Fibroblast of the aortic adventitia (primary cell): ENCODE measurements at places on chromosomes 5 and 9. TPM values are rescaled to one million over a fixed set of nuclear protein-coding genes. Genes with fewer than 3 reads are reported as not detected.

KCNV2 gene
- total RNA-seq = not detected in 2 replicates

ABO gene
- total RNA-seq = not detected in 2 replicates

RBM27 gene
- total RNA-seq = 6.6 and 28.5 TPM in 2 replicates

IRGM gene
- total RNA-seq = 0.09 TPM in 1 of 2 replicates, not detected in the other

TNFSF8 gene
- not detected in 2 replicates for total RNA-seq

FAXDC2 gene
- total RNA-seq = 9.8 and 17.4 TPM in 2 replicates

PPP3R2 gene
- total RNA-seq = not detected in 2 replicates

ST8SIA4 gene
- total RNA-seq = 0.25 and 0.54 TPM in 2 replicates

LMX1B gene
- total RNA-seq = not detected in 2 replicates

CTSV gene
- 0.18 TPM in 1 of 2 replicates, not detected in the other for total RNA-seq

FAM163B gene
- not detected in 2 replicates for total RNA-seq

OTP gene
- not detected in 2 replicates for total RNA-seq

PTGS1 gene
- 6.3 and 173 TPM in 2 replicates for total RNA-seq

PRELID2 gene
- total RNA-seq = 12.3 and 35.4 TPM in 2 replicates

SH3PXD2B gene
- total RNA-seq = 25.3 and 46.7 TPM in 2 replicates

GFI1B gene
- total RNA-seq = not detected in 2 replicates

IL13 gene
- not detected in 2 replicates for total RNA-seq

AMBP gene
- total RNA-seq = 0.27 TPM in 1 of 2 replicates, not detected in the other

GPX8 gene
- total RNA-seq = 79.7 and 244 TPM in 2 replicates

FAM153A gene
- total RNA-seq = not detected in 2 replicates

SAPCD2 gene
- total RNA-seq = 0.41 and 1.5 TPM in 2 replicates

RAD1 gene
- total RNA-seq = 14.7 and 38.6 TPM in 2 replicates

PKD2L2 gene
- not detected in 2 replicates for total RNA-seq

GRXCR2 gene
- total RNA-seq = 0.09 TPM in 1 of 2 replicates, not detected in the other

FOXD4L6 gene
- total RNA-seq = not detected in 2 replicates

OMD gene
- total RNA-seq = 0.33 and 16.1 TPM in 2 replicates

DEPDC1B gene
- 1.2 and 8.0 TPM in 2 replicates for total RNA-seq
